ENCODE measurements at places on chromosomes 13 and 19.

- peak; percentile 49 for DNase-seq
Observed at GRCh38 chr19:51546650-51547396, 15.4 kb upstream of the SIGLEC6 start.

GRCh38 chr19:20472854-20473253 is 92.7 kb downstream of the ZNF737 start:
- no peak for DNase-seq

DNA sequence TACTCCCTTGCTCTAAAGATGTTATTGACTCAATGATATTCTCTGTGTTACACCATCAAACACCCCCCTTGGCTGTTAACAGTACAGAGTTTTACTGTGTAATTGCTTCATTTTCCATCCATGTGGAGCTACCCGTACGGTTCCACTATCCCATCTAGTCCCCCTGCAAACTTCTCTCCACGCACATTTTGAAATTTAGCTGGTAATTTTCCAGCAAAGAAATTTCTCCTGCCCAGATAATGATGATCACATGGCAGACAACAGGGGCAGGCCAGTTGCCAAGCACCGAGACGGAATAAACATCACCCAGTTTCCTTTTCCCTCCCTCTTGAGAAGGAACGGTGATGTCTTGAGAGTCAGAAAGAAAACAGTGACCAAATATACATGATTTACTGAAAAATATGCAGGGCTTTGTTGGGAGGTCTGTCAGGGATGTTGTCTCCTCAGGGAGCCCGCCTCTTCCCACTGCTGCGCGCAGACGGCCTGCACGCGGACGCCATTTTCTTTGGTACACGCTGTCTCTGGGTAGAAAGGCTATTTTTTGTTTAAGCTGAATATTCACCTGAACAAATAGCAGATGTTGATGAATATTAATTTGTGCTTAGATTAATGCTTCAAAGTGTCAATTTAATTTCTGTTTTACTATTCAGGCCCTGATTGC is 109.9 kb downstream of the OLFM4 start:
- peak; percentile 3 for DNase-seq

GRCh38 chr13:91719033-91719432 is 320.6 kb downstream of the GPC5 start:
- DNase-seq = peak; percentile 9

GRCh38 chr13:106570299-106570852 is 2.4 kb upstream of the ARGLU1 start:
- peak; percentile 92 for DNase-seq

- no peak for DNase-seq
Observed at GRCh38 chr13:108853031-108853430, 223.6 kb downstream of the MYO16 start.

Measured in cardiac fibroblast (primary cell).